ENCODE measurements at places on chromosomes 5 and 9. TPM values are rescaled to one million over a fixed set of nuclear protein-coding genes. Genes with fewer than 3 reads are reported as not detected.

The NSG2 gene
- total RNA-seq, result 0.05 TPM

The LHX2 gene
- 0.19 TPM for total RNA-seq

The CCDC183 gene
- total RNA-seq, result 3.2 TPM

The MARCOL gene
- not detected for total RNA-seq
